ENCODE measurements at places on chromosomes 3 and 15.

DNA sequence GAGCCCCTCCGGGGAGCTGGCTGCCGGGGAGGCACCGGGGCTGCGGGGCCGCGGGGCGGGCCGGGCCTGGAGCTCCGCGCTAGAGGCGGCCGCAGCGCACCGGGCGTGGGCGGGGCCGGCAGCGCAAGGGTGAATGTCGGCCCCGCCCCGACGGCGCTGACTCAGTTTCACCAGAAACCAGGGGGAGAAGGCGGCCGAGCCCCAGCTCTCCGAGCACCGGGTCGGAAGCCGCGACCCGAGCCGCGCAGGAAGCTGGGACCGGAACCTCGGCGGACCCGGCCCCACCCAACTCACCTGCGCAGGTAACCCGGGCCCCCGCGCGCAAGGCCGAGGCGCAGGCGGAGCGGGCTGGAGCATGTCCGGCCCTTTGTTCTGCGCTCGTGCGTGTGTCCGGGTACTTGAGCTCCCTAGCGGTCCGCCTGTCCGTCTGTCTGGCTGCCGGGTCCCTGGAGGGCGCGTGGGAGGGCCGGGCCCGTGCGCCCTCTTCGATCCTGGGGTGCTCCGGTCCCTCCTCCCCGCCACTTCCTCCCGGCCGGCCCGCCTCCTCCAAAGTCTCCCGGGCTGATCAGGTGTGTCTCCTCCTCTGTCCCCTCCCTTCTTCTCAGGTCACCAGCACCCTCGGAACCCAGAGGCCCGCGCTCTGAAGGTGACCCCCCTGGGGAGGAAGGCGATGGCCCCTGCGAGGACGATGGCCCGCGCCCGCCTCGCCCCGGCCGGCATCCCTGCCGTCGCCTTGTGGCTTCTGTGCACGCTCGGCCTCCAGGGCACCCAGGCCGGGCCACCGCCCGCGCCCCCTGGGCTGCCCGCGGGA, at the start of gene SPINT1:
Gene SPINT1, plus strand, starts transcription at position 164 of the 811 bp plus-strand sequence. Its CDS starts 507 bp downstream, at position 671.
- DNase-seq = peak; percentile 47

- no peak for DNase-seq
Observed at GRCh38 chr3:171803044-171803443, 7.2 kb downstream of the PLD1 start.

DNA sequence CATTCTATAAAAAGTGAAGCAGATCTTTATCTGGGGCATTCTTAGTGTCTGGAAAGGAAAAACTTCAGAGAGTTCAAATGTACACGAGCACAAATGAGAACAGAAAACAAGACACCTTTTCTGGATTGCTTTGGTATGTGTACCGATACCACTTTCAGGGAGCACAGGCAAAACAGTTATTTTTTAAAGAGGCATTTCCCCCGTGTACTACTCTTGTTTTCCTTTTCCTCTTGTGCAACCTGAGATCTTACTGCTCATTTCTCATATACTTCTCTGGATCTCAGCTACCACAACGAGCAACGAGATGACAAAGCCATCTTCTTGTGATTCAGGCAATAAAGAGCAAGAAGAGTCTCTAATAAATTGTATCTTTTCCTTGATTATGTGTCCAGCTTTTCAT, 463.6 kb downstream of the SHQ1 start:
- DNase-seq = peak; percentile 31

GRCh38 chr3:157070678-157070999, 89.3 kb downstream of the CCNL1 start:
- DNase-seq = no peak

DNA sequence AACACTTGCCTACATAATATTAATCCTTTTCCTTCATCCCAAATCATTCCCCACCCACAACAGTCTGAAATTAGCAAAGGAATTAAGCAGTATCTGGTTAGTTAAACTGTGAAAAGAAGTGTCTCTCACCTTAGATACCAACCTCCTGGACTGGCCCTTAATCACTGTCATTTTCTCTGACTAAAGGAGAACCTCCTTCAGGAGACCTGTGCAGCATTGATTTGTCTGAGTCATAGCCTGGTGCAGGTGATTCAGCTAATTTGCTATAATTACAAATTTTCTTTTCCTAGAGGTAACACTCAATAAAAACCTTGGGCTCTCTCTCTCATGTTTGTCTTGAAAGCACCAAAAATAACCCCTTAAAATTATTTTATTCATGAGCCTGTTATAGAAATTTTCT, 279.8 kb upstream of the SEMA6D start:
- DNase-seq = no peak

GRCh38 chr3:186782542-186783057, 777 bp upstream of the EIF4A2 start:
- DNase-seq = peak; percentile 68

- no peak for DNase-seq
Observed at GRCh38 chr15:29130476-29130875, 139.1 kb downstream of the NSMCE3 start.

GRCh38 chr3:197458179-197458707, 97.5 kb downstream of the BDH1 start:
- DNase-seq = peak; percentile 77

- no peak for DNase-seq
Observed at GRCh38 chr3:38268087-38268486, 2.5 kb downstream of the SLC22A13 start.

GRCh38 chr15:79837846-79838245, 59.0 kb downstream of the MTHFS start:
- DNase-seq = no peak
